ENCODE measurements at places on chromosomes 6 and 20.

- DNase-seq, result no peak
Observed at GRCh38 chr20:9492067-9492466, 22.3 kb upstream of the LAMP5 start.

DNA sequence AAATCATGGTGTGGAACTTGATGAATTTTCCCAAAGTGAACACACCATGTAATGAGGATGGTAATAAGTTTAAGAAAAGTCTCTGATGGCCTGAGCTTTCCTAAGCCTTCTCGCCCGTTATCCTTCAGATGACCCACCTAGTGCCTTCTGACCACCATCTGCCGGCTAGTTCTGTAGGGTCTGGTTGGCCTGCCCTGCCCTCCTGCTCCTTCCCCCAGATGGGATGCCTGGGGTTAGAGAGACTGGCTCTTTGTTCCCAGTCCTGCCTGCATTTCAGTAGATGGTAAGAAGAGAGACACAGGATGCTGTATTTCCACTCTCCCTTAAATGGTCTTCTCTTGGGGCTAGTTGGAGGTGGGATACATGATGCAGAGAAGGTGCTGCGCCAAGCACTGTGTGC, 43.0 kb downstream of the TIAM2 start:
- DNase-seq, result no peak

GRCh38 chr20:43766917-43767316, 40.1 kb upstream of the GTSF1L start:
- no peak for DNase-seq

DNA sequence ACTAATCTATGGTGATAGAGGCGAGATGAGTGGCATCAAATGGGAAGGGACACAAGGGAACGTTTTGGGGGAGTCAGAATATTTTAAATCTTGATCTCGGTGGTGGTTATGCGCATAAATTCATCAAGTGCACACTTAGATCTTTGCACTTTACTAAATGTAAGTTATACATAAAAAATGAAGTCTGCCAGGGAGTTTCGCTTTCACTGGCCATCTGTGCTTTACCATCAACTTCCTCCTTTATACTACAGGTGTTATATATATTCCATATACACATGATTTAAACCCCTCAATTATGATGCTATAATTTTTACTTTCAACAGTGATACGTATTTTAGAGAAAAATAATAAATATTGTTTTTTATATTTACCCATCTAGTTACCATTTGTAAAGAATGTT, 97.6 kb upstream of the AKIRIN2 start:
- no peak for DNase-seq

DNA sequence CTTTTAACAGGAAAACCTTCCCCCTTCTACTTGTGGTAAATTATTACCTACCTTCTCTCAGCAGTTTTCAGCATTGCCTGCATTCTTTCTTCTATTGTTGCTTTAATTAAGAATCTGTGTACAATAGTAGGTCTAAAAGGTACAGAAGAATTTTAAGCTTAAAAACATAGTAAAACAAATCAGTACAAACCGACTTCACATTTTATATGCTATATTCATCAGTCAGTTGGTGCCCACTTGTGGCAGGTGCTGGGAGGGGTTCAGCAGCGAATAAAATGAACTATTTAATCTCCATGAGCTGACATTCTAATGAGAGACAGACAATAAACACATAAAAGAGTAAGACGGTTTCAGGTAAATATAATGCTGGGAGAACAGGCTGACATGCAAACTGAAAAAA, 73.4 kb upstream of the FBXO30 start:
- no peak for DNase-seq

DNA sequence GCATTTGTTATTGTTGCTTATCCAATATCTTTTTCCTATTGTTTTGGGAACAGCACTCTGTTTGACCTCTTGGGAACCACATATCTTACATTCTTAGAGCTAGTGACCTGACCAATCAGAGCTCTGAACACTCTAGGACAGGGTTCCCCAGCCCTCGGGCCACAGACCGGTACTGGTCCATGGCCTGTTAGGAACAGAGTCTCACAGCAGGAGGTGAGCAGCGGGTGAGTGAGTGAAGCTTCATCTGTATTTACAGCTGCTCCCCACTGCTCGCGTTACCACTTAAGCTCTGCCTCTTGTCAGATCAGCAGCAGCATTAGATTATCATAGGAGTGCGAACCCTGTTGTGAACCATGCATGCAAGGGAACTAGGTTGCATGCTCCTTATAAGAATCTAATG, 226.0 kb upstream of the TSHZ2 start:
- DNase-seq, result no peak

- DNase-seq, result no peak
Observed at GRCh38 chr6:166333172-166333995, 9.0 kb downstream of the SFT2D1 start.

DNA sequence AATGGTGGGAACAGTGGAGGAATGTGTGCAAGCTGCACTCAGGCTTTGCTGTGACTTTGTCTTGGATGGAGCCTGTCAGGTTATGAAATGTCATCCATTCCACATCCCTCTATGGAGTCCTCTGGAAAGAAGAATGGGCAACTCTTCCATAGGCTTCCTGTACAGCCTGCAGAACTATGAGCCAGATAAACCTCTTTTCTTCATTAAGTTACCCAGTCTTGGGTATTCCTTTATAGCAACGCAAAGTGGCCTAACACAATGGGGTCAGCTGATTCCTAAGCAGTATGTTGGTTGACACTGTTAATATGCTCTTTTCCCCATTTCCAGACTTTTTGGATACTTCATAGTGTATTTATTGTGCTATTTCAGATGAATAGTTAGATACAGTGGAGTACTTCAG, 75.8 kb upstream of the IYD start:
- no peak for DNase-seq

DNA sequence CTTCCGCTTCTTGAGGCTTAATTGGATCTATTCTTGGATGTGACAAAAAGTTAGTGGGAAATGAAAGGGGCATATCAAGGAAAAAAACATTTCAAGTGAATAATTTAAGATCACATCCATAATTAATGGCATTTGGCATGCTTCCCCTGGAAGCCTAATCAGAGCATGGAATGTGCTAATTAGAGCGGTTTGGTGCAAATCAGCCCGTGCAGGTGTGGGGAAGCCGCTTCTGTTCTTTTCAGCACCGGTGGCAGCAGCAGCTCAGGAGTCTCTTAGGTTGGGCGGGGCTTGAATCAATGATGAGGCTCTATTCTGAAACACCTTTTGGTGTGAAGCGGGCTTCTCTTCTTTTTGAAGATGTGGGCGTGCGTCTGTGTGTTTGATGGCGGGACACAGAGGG, 301.2 kb downstream of the LRFN2 start:
- DNase-seq, result no peak

DNA sequence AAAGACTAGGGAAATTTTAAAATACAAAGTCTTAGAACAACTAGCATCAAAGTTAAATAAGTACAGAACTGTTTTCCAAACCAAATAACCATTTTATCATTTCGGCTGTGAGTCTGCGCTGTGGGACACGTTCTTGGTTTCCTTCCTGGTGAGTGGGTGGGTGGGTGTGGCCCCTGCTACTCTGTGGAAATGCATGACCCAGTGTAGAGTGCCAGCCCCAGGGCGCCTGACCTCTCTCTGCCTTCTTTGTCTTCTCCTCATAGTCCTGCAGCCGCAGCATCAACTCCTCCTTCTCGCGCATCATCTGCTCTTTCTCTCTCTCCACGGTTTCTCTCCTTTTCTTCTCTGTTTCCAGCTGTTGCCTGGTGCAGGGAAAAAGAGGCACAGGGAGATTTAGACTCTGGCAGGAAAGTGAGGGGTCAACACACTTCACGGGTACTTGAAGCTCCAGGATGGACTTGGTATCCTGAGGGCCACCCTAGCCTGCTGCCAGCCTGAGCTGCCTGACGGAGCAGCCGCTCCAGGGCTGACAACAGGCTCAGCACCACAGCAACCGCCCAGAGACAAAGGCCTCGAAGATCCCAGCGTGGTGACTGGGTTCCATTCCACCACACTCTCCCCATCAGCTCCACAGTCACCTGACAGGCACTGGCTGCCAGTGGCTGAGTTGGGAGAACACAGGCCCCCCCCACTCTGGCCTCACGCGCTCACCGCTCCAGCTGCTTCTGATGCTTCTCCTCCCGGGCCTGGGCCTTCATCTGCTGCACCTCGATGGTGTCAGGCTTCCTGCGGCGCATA, 48.4 kb downstream of the EZR start:
- no peak for DNase-seq

- DNase-seq, result no peak
Observed at GRCh38 chr6:144305985-144306384, 20.9 kb downstream of the UTRN start.

- DNase-seq, result no peak
Observed at GRCh38 chr20:11766961-11767360, 150.7 kb upstream of the BTBD3 start.

- DNase-seq, result no peak
Observed at GRCh38 chr6:84161190-84161589, 66.3 kb downstream of the CEP162 start.

DNA sequence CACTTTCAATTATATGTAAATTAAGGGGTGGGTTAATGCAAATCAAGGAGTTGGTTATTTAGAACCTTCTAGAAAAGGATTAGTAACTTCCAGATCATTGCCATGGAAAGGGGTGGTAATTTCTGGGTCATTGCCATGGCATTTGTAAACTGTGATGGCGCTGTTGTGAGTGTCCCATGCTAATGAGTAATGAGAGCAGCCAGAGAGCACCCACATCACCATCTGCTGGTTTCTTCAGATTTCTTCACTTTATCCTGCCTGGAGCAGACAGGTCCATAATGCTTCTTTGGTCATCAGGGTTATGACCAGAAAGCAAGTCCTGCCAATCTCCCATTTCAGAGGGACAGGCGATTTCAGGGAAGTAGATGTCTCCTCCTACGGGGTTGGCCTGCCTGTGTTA, 311.3 kb upstream of the CNR1 start:
- DNase-seq, result no peak

DNA sequence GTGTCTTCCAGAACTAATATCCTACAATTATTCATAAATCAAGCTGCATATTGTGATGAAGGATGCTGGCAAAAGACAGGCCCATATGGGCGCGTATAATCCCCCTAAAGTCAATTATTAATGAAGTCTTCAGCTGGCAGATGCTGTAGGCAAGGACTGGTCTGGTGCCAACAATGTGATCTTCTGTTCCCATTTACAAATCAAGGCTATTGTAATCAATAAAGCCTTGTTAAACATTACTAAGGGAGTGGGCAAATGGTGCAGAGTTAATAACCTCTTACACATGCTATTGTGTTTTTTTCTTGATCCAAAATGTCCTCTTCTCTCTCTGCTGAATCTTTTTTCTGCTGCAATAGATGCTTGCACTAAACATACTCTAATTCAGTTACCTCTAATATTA, 119.0 kb downstream of the ALDH8A1 start:
- no peak for DNase-seq
